ENCODE measurements at places on chromosomes 4 and X.
A peak's percentile ranks its signal among the peaks of the same experiment; 100 is the strongest.

DNA sequence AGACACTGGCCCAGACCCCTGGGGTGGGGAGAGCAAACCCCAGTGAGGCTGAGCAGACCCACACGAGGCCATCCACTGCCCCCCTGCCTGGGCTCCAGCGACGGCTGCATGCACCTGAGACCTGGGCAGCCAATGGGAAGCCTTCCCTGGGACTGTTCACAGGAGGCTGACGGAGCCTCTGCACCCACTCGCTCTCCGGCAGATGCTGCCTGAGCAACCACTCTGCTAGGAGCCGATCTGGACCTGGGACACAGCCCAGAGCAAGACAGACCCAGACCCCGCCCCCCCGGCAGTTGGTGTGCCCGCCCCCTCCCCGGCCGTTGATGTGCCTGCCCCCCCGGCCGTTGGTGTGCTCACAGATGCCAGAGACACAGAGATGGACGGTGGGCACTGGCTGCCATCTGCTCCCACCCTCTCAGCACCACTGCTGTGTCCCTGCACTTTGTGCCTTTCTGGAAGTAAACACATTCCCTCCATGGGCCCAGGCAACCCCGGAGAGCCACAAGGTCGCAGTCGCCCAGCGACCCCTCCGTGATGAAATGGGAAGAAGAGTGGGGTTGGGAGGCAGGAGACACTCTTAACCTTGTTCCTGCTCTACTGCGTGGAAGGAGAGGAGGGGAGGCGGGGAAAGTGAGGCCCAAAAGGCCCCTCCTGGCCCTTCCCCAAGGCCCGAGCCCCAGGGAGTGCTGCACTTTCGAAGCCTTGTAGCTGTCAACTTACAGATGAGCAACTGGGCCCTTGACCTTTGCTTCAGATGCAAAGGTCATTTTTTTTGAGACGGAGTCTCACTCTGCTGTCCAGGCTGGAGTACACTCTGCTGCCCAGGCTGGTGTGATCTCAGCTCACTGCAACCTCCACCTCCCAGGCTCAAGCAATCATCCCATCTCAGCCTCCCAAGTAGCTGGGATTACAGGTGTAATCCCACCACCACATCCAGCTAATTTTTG is 62.0 kb downstream of the ZFYVE28 start:
- DNase-seq: no peak

GRCh38 chr4:53640576-53641453 is 49.5 kb upstream of the LNX1 start:
- DNase-seq: peak; percentile 67

DNA sequence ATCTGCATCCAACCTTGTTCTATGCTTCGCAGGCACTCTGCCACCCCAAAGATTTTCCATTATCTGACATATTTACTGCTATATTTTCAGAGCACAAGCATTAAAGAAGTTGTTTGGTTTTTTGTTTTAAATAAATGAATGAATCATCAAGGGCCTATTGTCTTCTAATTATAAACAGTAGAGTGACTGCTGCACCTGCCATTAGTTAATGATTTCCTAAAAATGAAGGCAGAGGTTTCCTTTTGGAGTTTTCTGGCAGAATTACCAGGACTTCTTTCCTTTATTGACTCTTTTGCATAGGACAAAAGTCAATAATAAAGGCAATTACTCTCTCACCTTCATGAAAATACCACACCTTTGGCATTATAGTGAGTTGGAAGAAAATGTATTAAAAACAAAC is 238.1 kb downstream of the INPP4B start:
- no peak for DNase-seq

DNA sequence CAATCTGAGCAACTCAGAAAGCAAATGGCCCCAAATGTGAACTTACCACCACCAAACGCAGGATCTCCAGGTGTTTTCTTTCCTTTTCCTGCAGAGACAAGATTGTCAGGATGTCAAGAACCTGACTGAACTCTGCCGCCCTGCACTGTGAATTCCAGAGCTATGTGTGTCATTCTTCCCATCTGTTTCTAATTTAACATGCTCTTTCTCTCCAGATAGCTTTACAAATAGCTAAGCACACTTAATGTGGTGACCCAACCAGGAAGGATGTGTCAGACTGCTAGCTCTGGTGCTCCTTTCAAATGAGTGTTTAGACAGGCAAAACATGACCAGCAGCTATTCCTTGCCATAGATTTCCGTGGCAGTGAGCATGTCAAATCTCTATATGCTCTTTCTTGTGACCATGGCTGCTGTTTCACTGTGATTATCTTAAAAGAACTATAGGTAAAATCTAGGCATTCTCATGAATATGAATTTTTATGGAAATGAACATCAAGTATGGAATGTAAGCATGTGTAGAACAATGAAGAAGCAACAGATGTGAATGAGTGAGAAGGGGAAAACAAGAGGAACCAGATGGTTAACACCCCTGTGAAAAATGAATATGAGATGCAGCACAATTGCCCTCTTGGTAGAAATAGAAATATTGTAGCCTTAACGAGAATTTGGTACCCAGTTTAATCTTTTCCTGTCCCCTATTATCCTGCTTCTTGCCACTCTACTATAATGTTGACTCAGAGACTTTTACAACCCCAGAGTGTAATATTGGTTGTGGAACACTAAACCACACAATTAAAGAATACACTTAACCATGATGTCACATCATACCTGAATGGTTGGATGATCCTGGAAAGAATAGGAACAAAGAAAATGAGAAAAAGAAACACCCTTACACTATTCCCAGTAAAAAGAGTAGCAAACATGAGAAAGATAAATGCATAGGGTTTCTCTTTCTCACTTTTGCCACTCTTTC is 247.8 kb upstream of the DKK2 start:
- peak; percentile 90 for DNase-seq

GRCh38 chrX:72392816-72393800 is 87.4 kb upstream of the CITED1 start:
- no peak for DNase-seq

GRCh38 chrX:17788439-17788838 is 51.1 kb downstream of the SCML1 start:
- peak; percentile 59 for DNase-seq

- DNase-seq: peak; percentile 26
Observed at GRCh38 chr4:3041192-3042142, 32.9 kb downstream of the HTT-AS start.

GRCh38 chr4:76989391-76990061 is 40.0 kb downstream of the SEPTIN11 start:
- no peak for DNase-seq

DNA sequence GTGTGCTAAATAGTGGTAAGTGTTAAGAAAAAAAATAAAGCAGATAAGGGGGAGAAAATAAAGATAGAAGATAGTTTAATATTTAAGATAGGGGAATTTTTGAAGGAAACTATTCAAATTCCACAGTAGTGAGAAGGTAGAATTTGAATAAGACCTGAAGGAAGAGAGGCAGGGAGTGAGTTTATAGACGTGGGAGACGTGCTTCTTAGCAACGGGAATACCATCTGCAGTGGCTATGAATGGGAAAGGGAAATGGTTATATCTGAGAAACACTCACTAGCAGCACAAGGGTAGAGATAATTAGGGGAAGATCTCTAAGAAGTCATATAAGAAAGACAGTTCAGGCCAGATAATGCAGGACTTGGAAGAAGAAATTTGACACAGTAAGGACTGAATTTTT is 854.5 kb upstream of the EPHA5 start:
- no peak for DNase-seq

DNA sequence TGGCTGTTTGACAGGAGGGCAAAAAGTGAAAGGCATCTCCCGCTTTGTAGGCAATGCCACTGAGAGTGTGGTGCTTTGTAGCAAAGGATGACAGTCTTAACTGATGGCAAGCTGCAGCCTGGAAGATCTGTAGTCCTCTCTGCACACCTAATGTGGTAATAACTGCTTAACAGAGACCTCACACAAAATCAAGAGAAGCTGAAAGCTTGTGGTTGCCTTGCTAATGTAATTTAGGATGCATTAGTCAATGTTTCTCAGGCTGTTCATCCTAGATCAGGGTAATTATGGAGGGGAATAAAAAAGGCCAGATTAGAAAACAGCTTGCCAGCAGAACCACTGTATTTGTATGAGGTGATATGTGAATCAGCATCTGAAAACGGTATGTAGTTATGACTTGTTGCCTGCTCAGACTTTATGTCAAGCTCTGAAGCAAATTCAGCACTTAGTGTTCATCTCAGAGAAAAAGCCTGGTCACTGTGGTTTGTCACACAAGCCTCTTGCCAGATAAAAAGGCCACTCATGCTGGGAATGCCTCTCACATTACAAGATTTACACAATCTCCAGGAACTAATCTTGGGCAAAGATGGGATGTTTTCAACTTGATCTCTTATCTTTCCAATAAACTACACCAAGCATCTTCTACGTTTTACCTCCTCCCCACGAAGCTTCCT is 130.8 kb downstream of the ENOX2 start:
- peak; percentile 60 for DNase-seq

- no peak for DNase-seq
Observed at GRCh38 chr4:122038896-122039295, 87.0 kb upstream of the TRPC3 start.

DNA sequence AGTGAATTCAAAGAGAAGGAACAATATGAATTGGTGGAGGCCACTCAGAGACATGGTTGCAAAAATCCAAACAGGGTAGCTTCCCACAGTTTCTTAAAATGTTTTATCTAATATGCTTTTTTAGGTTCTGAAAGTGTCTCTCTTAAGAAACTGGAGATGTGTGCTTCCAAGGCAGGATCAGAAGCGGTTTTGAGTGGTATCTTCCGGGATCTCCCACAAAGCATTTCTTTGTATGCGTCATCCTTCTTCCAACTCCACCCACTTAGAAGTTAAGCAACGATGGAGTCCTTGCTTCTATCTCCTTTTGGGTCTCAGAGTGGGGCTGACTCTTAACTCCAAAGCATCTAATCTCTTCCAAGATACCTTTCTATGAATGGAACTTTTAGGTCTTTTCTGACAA is 196.7 kb downstream of the MID1 start:
- no peak for DNase-seq

- peak; percentile 81 for DNase-seq
Observed at GRCh38 chr4:145234091-145234706, 53.8 kb upstream of the OTUD4 start.

DNA sequence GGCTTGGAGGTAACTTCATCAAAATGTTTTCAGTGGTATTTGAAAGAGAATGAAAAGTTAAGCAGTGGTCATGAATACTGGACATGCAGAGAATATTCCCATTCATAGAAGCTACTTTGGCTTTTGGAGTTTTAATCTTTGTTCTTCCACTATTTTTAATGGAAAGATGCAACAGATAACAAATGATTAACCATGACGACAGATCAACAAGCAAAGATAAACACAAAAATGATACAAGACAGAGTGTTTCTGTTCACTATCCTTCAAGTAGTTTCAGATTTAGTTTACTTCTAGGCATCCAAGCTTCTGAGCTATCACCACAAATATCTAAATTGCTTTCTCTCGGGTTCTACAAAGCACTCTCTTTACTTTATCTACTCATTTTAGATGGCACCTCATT is 1004.9 kb upstream of the ADGRL3 start:
- no peak for DNase-seq

DNA sequence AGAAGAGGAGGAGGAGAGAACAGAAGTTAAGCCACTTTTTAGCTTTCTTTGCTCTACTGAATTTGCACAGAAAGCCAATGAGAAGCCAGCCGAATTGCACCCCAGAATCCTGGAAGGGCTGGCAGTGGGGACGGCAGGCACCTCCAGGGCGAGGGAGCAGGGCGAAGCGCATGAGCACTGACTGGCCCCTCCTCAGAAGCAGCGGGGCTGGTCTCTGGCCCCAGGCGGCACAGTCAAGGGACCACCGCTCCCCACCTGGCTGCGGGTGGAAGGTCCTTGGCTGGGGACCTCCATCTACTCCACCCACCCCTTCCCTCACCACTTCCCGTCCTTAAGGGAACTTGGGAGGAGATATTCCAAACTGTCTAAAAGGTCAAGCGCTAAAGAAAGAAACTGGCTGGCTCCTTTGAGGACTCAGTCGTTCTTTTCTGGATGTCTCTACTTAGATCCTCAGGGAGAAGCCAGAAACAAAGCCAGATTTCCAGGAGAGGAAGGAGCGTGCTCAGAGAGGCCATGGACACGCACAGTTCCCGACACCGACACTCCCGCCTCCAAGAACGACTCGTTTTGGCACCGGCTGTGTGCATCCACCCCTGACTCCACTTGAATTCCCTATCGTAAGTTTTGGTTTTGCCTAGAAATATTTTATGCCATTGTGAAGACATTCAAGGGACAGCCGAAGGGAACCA is 59.5 kb upstream of the CRMP1 start:
- no peak for DNase-seq

GRCh38 chr4:37393321-37393720 is 148.8 kb downstream of the NWD2 start:
- DNase-seq: no peak

GRCh38 chr4:110477836-110478235 is 1.9 kb downstream of the ENPEP start:
- no peak for DNase-seq

GRCh38 chr4:47612116-47613023 is 127.3 kb downstream of the ATP10D start:
- DNase-seq: no peak

- DNase-seq: no peak
Observed at GRCh38 chr4:99918656-99919055, 24.4 kb upstream of the LAMTOR3 start.

DNA sequence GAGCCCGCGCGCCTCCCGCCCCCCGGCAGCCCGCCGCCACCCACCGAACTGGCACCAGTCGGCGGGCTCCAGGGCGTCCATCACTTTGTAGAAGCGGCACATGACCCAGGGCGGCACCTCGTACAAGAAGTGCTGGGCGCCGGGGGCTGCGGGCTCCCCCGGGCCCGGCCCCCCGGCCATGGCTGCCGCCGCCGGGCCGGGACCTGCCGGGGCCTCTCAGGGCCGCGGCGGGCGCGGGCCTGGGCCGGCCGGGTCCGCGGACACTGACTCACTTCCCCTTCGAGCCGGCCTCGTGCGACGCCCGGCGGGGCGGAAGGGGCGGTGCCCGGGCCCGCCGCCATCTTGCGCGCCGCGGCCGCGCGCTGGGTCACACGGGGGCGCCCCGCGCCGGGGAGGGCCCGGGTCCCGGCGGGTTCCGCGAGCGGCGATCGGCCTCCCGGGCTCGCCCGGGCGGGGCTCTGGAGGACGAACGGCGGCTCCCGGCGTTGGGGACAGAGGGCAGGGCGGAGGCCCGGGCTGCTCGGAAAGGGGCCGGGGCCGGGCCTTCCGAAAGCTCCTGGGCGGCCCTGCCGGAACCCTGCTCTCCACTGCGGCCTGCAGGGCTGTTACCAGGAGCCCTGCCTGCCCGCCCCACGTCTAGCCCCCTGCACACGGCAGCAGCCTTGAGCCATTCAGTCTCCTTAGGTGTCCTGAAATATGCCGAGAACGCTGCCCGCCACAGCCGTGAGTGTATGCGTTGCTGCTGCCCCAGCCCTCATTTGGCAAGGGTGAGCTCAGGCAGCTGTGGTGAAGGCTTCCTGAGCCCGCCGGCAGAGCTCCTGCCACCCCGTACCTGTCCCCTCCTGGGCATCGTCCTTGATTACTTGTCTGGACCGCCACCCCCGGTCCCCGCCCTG is at the start of gene IRAK1:
Gene IRAK1, minus strand, starts transcription at position 270 of the 896 bp plus-strand sequence. Its CDS starts 90 bp downstream, at position 180.
- DNase-seq: peak; percentile 45

DNA sequence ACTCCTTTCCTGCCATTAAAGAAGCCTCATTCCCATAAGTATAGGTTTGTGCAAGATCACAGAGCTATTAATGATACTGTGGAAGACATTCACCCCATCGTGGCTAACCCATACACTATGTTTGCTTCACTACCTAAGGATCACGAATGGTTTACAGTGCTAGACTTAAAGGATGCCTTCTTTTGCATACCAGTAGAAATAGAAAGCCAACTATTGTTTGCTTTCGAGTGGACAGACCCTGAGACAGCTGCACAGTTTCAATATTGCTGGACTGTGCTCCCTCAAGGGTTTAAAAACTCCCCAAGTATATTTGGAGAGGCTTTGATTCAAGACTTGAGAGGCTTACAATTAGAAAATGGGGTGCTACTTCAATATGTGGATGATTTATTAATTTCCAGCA is 16.0 kb upstream of the PAPSS1 start:
- DNase-seq: no peak

Measured in mesendoderm (in vitro differentiated cells).